Stimulated activated CD8-positive, alpha-beta memory T cell treated with anti-CD3 and anti-CD28 coated beads, Interleukin-7, amount 100 ng/mL, for 4 hours (primary cell): ENCODE measurements at places on chromosomes 4 and X.

DNA sequence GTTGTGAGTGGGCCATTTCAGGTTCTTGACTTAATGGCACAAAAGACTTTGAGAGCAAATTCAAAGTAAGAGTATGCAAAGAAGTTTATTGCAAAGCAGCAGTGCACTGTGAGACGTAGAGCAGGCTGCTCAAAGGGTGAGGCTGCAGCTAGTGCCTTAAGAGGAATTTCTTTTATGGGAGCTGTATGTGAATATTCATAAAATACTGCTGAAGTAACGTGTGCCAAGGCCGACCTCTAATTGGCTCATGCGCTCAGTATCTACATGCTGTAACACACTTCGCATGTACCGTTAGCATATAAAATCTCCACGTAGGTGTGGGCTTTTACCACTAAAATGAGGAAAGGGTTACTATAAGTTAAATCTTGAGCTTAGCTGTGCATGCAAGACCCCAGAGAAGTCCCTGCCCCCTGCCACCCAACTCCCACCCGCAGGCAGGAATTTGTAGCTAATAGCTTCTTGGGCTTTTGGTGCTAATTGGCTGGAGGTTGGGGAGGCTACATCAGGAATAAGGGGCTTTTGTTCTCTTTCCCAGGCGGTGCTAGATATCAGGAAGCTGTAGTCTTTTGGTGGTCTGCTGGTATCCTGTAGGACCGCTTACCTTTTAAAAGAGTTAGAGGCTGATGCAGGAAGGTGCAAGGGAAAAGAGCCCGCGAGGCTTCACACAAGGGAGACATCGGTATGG, 47.6 kb downstream of the FSTL5 start:
- no peak for DNase-seq

DNA sequence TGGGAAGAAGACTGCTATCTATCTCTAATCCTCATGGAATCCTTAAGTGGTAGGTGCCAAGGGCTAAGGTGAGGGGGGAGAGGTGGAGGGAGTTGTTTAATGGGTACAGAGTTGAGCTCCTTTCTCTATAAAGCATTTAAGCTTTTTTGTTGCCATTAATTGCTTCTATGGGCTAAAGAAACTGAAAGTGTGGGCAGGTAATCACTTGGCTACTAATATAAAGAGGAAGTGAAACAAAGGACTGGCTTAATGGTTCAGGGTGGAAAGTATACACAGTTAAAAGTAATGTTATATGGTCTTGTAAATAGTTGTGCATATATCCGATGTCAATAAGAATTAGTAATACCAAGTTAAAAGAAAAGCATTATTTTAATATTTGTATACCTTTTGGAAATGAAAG, 83.9 kb downstream of the POLA1 start:
- no peak for DNase-seq

- no peak for DNase-seq
Measured at GRCh38 chrX:129606918-129607317, 47.8 kb downstream of the APLN start.

- DNase-seq, result no peak
Measured at GRCh38 chrX:69226459-69227158, 61.4 kb upstream of the PJA1 start.

DNA sequence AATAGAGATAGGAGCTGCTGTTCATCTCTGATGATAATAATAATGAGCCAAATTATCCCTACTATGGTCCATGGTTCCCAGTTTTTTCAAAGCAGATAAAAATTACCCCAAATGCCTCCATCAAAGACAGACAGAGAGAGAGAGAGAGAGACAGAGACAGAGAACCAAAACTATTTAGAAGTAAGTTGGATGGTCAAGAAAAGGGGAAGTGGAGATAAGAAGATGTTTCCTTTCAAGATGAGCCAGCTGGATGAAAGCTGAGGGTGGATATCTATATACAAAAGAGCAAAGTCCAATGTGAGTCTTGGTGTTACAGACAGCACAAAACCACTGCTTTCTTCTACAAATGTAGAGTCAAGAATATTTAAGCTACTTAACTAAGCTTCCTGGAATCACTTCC, 173.9 kb downstream of the GRIA3 start:
- DNase-seq, result no peak

- DNase-seq, result no peak
Measured at GRCh38 chrX:1491851-1492349, 39.2 kb upstream of the ASMTL start.

- DNase-seq, result no peak
Measured at GRCh38 chr4:3225936-3226335, 23.0 kb upstream of the MSANTD1 start.

GRCh38 chr4:85701861-85702321, 226.9 kb downstream of the ARHGAP24 start:
- DNase-seq, result no peak

- no peak for DNase-seq
Measured at GRCh38 chr4:98786866-98787265, 128.5 kb upstream of the TSPAN5 start.

- no peak for DNase-seq
Measured at GRCh38 chr4:150402871-150403272, 179.1 kb upstream of the MAB21L2 start.

GRCh38 chr4:102625232-102625930, 124.2 kb downstream of the NFKB1 start:
- DNase-seq, result no peak

DNA sequence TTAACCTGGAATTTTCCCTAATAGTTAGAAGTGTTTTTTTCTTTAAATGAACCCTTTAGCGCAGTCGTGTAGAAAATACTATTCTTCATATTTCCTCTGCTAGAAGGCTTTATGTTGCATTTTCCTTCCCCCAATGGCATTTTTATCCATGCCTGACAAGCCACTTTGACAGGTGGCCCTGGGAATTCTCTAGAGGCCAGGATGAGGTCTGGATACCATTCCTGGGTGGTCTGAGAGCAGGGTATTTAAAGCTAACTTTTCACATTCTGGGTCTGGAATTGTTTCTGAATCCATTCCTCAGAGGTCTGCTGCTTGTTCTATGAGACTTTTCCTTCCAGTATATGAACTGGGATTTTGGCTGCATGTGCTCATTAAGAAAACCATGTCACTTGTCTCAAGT, 31.2 kb upstream of the PDGFRA start:
- DNase-seq, result no peak

- no peak for DNase-seq
Measured at GRCh38 chr4:133920236-133920635, 281.4 kb downstream of the PABPC4L start.
